Stimulated activated CD4-positive, alpha-beta T cell treated with anti-CD3 and anti-CD28 coated beads, Interleukin-1b, Interleukin-23, amount 100 ng/mL, for 1 hour (primary cell): ENCODE measurements at places on chromosomes 4 and X.
A peak's percentile ranks its signal among the peaks of the same experiment; 100 is the strongest.

DNA sequence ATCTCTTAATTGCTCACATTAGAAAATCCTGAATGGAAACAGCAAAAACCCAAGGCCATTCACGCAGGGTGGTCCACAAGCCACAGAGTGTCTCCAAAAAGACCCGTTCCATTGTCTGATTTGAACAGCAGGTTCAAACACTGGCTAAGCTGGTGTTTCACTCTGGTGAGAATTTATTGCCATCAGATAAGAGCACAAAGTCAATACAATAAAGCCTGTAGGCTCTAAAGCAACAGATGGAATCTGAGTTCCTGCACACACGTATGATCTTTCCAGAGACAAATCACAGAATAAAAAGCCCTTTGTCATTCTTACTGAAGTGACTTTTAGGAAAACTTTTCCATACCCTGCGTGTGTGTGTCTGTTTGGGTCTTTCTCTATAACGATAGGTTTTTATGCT, 5.1 kb upstream of the SFRP2 start:
- no peak for DNase-seq

- DNase-seq = no peak
Measured at GRCh38 chr4:174763454-174764104, 65.5 kb downstream of the GLRA3 start.

- DNase-seq = no peak
Measured at GRCh38 chr4:136841526-136841925, 690.8 kb downstream of the PCDH18 start.

DNA sequence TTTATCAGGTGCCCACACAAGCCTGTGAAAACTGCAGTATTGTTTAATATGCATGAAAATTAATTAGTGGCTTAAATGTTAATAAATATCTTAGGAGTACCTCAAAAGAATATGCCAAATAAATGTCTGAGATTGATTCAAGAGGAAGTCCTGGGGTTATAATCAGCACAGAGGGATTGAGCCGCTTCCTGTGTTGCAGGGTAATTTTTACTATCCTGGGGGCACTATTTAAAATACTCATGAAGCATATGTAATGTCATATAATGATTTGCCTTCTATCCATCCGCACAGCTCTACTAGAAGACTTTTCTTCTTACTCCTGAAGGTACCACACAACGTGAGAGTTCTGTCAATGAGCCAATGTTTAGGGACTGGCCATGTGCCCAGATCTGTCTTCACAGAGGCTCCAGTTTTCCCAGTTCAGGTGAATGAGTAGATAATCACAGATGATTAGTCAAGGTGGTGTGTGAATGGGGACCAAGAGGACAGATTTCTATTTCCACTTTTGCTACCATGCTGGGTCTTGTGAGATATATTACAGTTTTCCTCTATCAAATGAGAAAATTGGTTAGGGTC, 233.3 kb downstream of the USP46 start:
- DNase-seq = no peak

- no peak for DNase-seq
Measured at GRCh38 chr4:70666369-70666768, at the start of gene JCHAIN. JCHAIN (minus strand) TSS chr4:70666508; CDS start chr4:70666490, 18 bp downstream.

- DNase-seq = no peak
Measured at GRCh38 chr4:26044524-26044923, 130.5 kb downstream of the SMIM20 start.

- DNase-seq = no peak
Measured at GRCh38 chrX:47296766-47297365, 64.1 kb downstream of the USP11 start.

DNA sequence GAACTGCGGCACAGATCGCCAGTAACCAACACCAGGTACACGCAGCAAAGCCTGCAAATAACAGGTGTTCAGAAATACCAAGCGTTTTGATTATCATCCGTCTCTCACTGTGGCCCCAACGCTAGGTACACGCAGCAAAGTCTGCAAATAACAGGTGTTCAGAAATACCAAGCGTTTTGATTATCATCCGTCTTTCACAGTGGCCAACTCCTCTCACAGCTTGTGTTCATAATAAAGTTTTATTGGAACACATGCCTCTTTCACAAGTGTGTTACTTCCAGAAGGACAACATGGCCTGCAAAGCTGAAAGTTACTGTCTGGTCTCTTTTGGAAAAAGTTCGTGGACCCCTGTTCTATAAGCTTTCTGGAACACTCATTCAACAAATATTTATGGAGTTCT, 153.1 kb downstream of the AFAP1 start:
- no peak for DNase-seq

- no peak for DNase-seq
Measured at GRCh38 chrX:94751611-94752010, 1077.6 kb downstream of the FAM133A start.

GRCh38 chrX:24002167-24002566, 24.8 kb downstream of the KLHL15 start:
- DNase-seq = no peak

GRCh38 chrX:20547611-20548051, 280.9 kb upstream of the RPS6KA3 start:
- DNase-seq = no peak

DNA sequence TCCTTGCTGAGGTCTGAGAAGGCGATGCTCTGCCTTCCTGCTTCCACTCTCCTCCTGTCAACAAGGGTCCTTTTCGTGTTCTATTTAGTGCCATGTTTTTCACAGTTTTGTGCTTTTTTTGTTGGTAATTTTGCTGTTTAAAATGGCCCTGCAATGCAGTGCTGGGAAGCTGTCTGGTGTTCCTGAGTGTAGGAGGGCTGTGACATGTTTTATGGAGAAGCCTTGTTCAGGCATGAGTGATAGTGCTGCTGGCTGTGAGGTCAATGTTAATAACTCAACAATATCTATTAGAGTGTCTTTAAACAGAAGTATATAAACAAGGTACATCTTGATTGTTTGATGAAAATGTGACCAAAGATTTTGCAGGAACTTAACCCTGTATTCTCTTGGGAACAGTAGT, 27.6 kb downstream of the CLCN4 start:
- no peak for DNase-seq

DNA sequence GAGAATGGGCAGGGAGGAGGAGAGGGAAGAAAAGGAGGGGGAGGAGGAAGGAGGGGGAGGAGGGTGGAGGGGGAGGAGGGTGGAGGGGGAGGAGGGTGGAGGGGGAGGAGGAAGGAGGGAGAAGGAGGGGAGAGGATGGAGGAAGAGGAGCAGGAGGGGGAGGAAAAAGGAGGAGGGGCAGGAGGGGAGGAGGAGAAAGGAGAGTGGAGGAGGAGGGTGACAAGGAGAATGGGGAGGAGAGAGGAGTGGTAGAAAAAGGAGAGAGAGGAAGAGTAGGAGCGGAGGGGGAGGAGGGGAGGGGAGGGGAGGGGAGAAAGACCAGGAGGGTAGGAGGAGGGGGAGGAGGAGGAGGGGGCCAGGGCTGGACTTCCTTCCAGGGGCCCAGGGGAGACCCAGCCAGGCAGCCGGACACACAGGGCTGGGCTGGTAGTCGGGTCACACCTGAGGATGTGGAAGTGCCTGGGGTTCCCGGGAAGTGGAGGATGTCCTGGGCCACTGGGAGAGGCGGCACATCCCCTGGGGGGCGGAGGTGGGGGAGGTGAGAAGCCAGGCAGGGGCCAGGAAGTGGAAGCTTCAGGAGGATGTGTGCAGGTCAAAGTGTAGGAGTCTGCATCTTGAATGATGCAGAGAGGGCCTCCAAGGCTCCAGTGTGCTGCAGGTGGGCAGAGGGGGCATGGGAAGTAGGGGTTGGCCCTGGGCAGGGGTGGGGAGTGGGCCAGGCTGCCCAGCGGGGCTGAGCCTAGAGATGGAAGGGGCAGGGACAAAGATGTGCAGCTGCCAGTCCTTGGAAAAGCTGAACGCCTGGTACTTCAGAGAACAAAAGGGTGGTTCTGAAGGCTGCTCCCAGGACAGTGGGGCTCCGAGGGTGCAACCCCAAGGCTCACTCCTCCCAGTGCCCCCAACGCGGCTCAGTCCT, 18.8 kb downstream of the IL3RA start:
- no peak for DNase-seq

- DNase-seq = no peak
Measured at GRCh38 chrX:95907081-95907480, 777.6 kb upstream of the DIAPH2 start.

GRCh38 chr4:156169011-156169410, 215.3 kb upstream of the CTSO start:
- DNase-seq = no peak

GRCh38 chr4:48654015-48654664, 125.9 kb downstream of the FRYL start:
- DNase-seq = no peak

- DNase-seq = no peak
Measured at GRCh38 chrX:43971966-43972961, 926 bp downstream of the NDP start.

- DNase-seq = no peak
Measured at GRCh38 chr4:90127223-90127705, at the start of gene CCSER1. CCSER1 (plus strand) TSS chr4:90127394.

DNA sequence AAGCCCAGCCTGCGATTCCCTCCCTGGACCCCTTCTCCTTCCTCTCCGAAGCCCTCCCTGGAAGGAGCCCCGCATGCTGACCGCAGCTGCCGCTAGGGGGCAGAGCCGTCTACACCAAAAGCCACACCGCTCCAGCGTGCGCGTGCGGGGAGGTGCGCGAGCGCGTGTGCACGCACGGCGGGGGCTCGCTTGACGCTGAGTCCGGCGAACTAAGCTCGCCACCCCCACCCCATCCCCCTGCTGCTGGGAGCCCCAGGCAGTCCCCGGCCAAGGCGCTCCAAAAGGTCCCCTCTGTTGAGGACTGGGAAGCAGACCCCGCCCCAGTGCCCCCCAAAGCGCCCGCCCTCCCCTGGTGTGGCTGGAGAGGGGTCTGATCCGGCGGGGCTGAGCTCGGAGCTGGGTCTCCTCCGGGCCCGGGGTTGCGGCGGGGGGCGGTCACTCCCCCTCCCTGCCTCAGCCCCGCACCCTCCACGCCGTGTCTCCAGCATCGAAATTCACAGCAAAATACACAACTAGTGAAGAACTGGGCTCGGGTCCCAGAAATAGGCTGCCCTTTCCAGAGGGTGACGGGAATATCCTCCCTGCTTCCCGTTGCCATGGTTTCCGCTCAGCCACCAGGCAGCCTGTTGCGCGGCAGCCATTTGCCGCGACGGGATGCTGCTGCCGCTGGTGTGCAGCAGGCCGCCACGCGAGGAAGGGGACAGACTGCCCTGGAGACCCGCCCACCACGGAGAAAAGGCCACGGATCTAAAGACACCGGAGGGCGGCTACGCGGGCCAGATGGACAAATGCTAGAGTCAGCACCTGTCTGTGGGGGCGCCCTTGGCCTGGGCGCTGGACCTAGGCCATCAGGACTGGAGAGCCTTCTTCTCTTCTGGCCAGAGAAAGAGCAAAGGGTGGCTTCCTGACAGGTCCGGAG, 11.2 kb upstream of the CCNQ start:
- DNase-seq = peak; percentile 53

- peak; percentile 0 for DNase-seq
Measured at GRCh38 chrX:130916636-130917422, 13.8 kb upstream of the ENOX2 start.

- no peak for DNase-seq
Measured at GRCh38 chrX:28189011-28189410, 207.8 kb upstream of the DCAF8L1 start.

DNA sequence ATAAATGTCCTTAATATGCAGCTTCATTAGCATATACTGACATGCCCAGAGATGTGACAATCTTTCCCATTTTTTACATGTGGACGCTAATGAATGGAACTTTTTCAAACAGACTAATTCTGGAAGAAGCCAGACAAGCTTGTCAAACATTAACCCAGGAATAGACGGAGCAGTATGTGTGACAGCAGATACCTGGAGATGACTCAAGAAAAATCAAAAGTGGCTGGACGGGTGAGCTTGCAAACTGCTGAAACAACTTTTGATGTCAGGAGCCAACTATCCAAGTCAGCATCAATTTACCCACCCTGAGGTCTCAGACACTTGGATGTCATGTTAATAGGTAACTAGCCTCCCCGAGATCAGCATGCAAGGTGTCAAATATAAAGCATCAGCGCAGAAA, 183.0 kb downstream of the PACRGL start:
- no peak for DNase-seq

- DNase-seq = no peak
Measured at GRCh38 chrX:125205133-125205917, 114.3 kb upstream of the TEX13C start.

DNA sequence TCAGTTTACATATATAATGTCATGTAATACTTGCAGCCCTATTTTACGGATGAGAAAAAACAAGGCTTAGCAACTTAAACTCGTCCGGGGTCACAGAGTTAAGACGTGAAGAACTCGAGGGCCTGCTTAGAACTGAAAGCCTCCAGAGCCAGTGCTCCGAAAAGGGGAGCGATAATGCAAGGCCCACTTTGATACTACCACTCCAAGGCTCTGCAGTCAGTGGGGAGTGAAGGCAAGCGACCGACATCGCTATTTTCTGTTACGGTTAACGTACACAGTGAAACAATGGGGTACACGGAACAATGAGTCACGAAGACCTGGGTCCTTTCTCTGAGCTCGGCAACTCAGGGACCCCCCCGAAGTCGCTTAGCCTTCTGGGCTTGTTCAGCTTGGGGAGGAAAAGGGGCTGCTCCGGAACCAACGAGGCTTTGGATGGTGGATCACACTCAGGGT, 965 bp downstream of the PPA2 start:
- no peak for DNase-seq

GRCh38 chr4:77818602-77819403, at the start of gene CNOT6L:
CNOT6L (minus strand) TSS chr4:77819368; CDS start chr4:77819308, 60 bp downstream.
- peak; percentile 19 for DNase-seq

DNA sequence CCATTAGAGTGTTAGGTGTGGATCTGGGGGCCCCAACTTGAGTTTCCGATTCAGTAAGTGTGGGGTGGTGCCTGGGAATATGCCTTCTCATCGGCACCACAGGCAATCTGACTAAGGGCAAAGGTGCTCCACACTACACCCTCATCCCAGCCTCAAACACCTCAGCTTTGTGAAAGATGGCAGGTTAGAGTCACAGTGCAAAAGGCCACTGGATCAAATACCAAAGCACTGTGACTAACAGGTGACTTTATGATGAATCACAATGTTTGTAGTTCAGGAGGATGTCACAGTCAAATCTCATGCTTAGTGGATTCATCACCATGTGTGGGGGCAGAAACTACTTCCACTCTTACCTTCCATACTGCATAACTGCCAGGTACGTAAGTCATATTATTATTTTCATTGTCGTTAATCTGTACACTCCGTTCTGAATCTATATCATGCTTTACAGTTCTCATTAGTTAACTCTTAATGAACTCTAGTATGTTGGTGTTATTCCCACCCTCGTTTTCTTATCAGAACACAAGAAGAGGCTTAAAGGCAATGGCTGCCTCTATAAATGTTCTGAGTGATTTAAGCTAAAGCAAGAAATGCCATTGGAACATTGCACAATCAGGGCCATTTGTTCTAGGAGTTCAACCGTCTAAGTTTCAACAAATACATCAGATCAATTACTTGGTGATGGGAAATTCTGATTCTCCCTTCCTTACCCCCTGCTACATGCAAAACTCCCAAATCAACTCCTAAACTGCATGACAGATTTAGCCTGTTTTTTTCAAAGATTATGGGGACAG, 50.2 kb downstream of the PRKG2 start:
- DNase-seq = no peak

GRCh38 chr4:101291198-101291597, 56.1 kb downstream of the PPP3CA start:
- no peak for DNase-seq
